SW 1271 (cell line): ENCODE measurements at places on chromosomes 12 and 14.

DNA sequence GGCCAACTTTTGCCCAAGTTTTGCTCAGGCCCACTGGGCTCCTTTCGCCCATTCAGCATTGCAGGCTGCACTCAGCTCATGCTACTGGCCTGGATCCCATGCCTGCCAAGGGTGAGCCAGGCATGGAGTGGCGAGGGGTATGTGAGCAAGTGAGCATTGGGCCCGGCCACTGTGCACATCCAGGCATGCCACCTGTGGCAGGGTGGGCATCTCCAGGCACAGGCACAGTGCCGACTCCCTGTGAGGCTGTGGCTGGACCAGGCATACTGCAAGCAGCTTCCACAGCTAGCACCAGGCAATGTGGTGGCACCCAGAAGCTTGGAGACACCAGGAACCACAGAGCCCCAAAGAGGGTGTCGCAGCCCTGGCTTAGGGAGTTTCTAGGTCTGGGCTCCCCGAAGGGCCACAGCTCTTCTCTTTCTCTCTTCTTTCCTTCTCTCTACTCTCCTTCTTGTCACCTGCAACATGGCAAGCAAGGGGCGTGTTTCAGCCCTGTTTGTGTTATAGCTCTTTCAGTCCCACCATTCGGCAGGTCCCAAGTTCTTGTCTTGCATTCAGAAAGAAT, 15.6 kb downstream of the FAM186A start:
- DNase-seq: no peak

DNA sequence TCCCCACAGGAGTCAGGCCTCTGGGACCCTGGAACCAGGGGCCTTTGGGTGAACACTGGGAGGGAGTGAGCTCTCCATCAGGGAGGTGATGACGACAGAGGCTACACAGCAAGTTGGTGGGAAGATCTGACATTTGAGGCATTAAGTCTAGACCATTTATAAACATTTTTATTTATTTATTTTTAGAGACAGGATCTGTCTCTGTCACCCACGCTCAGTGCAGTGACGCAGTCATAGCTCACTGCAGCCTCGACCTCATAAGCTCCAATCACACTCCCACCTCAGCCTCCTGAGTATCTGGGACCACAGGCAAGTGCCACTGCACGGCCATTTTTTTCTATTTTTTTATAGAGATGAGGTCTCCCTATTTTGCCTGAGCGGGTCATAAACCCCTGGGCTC, 53.6 kb downstream of the TEAD4 start:
- no peak for DNase-seq

DNA sequence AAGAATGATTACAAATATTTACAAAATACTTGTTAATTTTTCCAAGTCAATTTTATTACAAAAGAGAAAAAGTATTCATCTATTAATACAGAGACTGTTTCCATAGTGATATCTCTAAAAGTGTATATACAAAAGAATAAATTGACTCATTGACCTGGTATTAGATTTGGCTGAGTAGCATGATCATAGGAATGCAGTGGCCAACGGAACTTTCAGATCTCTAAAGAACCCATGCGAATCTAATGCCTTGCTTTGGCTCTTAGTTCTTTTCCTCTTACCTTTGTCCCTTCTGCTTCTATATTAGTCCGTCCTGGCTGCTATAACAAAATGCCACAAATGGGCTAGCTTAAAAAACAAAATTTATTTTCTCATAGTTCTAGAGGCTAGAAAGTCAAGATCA, 717.8 kb downstream of the TMTC2 start:
- no peak for DNase-seq

- DNase-seq: no peak
Observed at GRCh38 chr14:89723930-89724627, 230.5 kb downstream of the EFCAB11 start.

DNA sequence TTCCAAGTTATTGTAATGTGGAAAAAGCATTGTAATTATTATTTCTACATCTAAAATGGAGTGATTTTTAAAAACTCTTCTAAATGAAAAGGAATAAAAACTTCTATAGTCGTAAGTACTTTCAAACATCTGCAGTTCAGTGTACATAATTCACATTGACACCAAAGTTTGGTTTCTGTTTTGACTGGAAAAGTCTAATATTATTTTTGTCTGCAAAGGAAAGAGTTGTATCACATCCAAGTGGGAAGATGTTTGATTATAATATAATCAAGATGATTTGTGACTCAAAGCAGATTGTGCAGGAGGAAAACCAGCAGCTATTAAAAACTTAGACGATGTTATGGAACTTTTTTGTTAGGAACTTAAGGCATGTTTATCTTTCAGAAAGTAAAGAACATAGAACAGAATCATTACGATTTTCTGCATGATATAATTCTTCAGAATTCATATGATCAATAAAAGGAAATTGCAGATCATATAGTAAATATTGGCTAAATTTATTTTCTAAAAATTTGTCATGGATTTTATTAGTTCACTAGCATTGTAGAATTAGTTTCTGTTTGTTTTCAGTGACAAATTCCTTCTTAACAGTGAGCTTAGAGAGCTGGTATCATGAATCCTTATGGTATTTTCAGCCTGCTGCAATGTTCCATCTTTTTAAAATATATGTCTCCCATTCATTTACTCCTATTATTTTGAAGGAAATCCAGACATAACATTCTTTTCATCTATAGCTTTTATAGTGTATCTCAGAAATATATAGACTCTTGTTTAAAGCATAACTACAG, 145.8 kb downstream of the MIPOL1 start:
- no peak for DNase-seq

DNA sequence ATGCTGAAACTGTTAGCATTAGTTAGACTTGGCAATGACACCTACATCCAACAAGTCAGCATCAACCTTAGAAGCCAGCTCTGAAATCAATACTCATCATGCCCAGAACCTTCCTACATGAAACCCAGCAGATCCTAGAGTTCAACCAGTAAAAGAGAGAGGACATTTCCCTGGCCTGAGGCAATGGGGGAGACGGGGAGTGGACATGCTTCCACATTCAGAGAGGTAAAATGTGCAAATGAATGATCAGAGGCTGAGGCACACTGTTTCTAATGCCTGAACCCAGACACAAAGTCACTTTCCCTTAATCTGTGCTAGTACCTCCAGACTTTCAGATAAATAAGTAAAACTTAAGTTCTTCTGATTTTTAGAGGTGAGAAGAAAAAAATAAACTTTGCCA, 34.5 kb downstream of the ERO1A start:
- DNase-seq: no peak

DNA sequence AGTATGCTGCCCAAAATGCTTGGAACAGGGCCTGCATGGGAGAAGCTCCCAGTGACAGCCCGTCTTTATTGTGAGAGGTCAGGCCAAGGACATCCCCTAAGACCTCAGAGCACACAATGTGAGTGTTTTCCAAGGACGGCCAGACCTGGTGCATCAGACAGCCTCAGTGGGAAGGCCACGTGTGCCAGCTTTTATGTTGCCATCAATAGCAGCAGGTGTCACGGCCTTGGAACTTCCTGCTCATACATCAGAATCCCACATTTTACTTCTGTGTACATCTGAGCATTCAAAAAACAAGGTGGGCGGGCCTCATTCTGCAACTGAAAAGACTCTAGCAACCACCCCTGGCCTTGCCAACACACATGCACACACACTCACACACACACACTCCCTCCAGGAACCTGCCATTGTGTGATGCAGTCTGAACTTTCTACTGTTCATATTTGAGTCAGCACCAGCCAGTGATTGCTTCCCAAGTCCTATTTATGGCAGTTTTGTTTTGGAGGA, 753.1 kb upstream of the TBX3 start:
- DNase-seq: no peak

DNA sequence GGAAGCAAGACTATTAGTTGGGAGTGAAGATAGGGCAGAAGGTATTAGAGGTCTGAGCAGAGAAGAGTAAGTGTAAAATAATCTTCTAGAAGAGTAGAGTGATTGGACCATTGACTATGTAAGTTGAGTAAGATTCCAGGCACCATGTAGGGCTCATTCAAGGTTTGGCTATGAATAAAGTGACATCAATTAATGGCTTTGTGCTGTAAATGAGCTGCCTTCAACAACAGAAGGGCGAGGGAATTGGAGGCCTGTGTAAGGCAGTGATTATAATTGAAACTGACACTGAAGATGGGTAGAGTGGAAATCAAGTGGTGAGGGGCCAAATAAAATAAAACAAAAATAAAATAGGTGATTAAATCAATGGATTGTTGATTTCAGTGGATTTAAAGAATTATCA, 26.4 kb downstream of the PTPRQ start:
- no peak for DNase-seq

- no peak for DNase-seq
Observed at GRCh38 chr14:81062816-81063215, 107.4 kb downstream of the TSHR start.

GRCh38 chr12:12323591-12323990, 26.5 kb downstream of the MANSC1 start:
- no peak for DNase-seq

DNA sequence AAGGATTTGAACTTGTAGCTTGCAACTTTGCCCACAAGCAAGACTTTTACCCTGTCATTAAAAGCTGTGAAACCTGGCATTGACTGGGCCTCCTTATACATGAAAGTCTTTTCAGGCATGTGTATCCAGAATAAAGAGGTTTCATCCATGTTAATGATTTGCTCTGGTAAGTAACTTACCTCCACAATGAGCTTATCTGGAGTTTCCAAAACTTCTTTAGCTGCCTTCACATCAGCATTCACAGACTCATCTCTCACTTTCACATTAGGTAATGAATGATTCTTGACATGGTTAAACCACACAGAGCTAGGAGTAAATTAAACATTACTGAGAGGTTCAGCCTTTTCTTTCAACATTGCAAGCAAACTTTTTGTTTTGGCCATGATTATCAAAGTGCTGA, 234.4 kb upstream of the CLEC14A start:
- no peak for DNase-seq

- no peak for DNase-seq
Observed at GRCh38 chr12:14701809-14702568, 5.6 kb upstream of the GUCY2C start.

- no peak for DNase-seq
Observed at GRCh38 chr12:90683871-90684270, 271.1 kb downstream of the CCER1 start.

DNA sequence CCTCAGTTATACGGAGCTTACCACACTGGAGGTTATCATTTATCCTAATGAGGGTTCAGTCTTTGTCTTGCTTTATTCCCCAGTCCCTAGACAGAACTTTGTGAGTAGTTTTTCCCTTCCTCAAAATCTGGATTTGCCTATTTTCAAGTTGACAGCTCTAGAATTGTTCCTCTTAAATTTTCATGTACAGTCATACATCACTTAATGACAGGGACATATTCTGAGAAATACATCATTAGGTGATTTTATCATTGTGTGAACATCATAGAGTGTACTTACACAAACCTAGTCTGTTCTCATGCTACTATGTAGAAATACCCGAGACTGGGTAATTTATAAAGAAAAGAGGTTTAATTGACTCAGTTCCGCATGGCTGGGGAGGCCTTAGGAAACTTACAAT, 3.1 kb downstream of the PRKAB1 start:
- DNase-seq: no peak

DNA sequence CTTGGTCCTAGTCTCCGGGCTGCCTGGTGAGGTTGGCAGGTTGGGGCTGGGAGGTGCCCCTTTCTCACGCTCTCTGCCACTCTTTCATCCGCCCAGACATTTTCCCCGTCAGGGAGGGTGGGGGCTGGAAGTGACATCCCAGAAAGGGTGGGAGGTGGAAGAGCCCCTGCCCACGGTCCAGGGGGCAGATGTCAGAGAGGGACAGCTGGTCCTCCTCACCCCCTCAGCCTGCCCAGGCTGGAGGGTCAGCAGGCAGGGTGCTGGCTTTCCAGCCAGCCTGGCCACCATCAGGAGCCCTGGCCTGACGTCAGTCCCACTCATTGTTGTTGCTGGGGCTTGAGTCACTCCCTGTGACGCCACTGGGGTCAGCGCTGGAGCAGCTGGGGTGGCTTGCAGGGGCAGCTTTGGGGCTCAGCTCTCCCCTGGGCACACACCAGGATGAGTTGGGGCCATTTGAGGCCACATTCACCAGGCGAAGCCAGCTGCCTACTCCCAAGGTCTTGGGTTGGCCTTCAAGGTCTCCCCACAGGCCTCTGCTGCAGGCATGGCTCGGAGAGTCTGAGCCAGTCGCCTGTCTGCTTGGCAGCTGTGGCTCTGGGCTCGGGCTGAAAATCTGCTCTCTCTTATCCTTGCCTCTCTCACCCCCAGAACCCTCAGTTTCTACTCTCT, 5.7 kb upstream of the ATG101 start:
- no peak for DNase-seq

- DNase-seq: no peak
Observed at GRCh38 chr14:29462772-29463171, 464.9 kb downstream of the PRKD1 start.

GRCh38 chr12:119692997-119693396, 25.1 kb downstream of the PRKAB1 start:
- DNase-seq: no peak

GRCh38 chr12:27284751-27285150, 40.7 kb downstream of the STK38L start:
- no peak for DNase-seq

- no peak for DNase-seq
Observed at GRCh38 chr12:93922583-93923006, 225.8 kb upstream of the PLXNC1 start.

DNA sequence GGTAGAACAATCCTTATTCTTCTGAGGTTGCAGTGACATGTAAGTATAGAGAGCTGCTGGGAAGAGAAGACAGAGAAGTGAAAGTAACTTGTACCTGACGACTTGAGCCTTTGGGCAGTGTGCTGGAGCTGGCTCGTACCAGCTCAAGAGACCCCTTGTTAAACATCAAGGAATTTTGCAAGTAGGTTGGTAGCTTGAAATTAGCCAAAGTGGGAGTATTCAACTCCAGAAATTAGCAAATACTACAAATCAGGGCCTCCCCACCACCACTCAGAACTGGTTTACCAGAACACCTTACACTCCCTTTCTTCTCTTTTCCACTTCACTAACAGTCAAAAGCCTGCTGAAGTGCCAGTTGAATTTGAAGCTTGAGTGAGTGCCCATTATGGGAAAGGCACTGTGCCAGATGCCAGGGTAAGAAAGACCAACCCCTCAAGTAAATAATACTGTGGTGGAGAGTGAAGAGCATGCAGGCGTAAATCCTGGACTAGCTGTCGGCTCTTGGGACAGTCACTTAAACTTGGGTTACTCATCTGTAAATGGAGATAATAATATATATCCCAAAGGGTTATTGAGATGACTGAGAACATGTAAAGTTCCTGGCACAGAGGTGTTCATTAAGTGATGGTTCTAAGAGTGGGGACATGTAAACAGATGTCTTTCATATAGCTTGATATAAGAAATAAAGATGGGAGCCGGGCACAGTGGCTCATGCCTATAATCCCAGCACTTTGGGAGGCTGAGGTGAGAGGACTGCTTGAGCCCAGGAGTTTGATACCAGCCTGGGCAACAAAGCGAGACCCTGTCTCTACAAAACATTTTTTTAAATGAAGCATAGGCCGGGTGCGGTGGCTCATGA, 27.0 kb upstream of the EID3 start:
- DNase-seq: no peak

DNA sequence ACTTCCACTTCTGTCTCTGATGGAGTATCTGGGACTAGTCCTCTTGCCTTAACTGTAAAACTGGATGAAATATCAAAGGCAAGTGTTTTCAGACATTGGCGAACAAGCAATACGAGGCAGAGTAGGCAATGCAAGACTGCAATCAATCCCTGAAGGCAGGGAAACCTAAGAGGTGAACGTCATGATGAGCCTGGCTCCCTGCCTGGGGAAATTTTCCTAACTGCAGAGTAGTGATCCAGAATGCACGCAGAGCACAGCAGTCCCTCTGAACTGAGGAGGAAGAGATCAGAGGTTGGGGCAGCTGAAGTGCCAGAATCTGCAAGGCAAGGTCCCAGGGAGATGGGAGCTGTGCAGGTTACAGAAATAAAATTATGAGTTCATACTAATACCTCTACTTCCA, 18.5 kb downstream of the BHLHE41 start:
- no peak for DNase-seq
